ENCODE measurements at places on chromosomes 5 and 9.

DNA sequence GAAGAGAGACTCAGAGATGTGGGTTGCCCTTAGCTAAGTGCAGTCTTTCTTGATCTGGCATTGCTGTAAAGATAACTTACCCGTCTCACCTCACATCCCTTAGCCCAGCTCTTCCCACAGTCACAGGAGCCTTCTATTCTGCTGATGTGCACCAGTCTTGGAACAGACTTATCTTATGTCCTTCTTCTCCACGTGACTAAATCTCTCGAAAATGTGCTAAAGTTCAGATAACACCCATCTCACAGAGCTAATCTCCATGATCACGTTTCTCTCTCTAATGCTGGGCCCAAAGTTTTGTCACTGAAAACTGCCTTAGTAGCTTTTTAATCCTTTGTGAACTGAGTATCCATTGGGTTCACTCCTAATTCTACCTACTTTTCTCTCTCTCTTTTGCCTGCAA, 16.7 kb downstream of the SLC36A1 start:
- no peak for DNase-seq

DNA sequence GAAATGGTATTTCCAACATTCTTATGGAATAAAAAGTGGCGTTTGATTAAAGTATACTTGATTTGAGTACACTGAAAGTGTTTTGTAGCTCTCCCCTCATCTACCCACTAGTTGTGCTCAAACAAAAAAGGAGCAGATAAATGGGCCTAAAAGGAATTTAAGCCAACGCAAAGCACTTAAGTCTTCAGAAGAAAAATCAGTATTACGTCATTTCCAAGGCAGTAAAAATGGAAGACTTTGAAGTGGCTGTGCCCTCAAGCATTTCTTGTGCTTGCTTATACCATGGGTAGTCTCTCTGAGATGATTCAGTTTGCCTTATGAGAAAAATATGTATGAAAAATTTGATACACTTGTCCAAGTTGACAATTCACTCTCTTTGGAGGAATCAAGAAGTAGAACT, 279.9 kb upstream of the CD180 start:
- DNase-seq, result no peak

DNA sequence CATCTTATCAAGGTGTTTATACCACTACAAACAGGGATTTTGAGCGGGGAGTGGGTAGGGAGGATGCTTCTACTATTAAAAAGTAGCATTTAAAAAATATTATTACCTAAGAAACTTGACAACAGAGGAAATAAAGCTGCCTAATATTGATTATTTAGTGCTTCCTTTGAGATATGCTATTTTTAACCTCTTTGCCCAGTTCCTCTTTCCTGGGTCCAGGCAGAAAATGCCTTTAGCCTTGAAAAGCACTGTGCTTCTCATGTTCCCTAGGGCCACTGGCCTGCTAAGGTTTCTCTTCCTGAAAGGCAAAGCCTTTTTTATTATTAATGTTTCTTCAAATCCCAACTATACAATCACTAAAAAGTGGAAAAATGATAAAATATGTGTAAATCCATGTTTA, 217.2 kb upstream of the HAPLN1 start:
- DNase-seq, result no peak

DNA sequence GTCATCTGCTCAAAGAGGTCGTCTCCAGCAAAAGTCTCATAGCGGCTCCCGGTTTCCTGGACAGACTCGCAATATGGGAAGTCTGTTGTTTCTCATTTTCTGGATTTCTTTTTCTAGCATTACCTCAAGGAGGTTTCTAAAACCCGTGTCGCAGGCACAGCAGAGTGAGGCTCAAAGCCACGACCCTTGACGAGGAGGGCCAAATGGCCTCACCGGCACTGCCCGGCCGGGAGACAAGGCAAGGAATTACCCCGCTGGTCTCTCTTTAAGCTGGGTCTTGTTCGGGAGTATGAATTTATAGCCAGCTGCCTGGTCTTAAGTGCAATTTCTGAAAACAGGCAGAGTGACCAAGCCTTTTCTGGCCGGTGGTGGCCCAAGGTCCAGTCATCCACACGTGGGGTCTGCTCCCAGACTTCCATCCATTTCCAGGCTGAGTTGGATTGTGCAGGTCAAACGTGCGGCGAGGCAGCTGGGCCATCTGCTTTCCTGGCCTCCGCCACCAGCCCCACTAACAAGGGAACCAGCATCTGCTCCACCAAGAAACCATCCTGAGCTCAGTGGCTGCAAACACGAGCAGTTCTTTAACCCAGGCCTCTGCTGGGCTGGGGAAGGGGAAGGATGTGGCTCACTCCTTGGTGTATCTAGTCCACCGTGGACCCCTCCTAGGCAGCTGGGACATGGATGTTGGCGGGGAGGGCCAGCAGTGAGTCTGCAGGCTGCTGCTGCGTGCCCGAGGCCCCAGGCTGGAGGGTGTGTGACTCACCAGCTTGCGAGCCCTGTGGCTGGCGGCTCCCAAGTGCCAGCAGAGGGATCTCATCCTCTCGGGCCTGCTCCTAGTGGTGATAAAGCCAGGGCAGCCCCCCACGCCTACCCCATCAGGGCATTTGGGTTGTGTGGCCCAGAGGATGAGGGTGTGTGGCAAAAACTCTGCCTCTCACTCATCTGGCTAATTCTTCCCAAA, 55.6 kb upstream of the COL5A1 start:
- DNase-seq, result no peak

DNA sequence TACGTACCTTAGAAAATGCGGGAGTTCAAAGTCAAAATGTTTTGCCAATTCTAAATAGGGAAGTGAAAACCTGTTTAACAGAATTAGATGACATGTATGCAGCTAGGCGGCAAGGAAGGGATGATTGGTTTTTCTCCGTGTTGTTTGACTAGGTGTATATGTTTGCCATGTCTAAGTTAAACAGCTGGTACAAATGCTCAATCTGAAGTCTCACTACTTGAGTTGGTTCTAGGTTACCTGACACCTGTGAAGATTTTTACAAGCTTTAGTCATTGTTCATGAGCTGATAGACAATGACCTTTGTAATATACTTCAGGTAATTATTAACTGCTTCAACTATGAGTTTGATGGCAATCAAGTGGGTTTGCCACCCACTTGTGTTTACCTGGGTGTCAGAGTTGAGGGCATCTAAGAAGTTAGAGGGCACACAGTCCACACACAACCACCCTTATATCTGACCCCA, 74.3 kb downstream of the SLC44A1 start:
- DNase-seq, result no peak

- DNase-seq, result no peak
Observed at GRCh38 chr9:21670374-21670773, 132.1 kb upstream of the MTAP start.

DNA sequence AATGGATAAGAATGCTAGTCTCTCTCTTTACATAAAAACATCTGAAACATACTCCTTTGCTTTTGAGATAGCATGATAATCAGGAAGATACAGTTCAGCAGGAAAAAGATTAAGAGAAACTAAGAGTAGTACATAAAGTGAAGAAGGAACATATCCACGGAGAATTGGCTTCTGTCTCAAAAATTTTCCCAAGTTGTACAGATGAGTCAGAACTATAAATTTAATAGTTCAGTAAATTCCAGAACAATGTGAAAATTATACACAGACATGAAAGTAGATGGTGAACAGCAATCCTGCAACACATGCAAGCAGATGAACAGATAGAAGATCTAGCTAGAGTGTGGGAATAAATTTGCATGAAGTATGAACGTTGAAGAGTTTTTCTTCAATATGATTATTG, 691.4 kb upstream of the RIOK2 start:
- DNase-seq, result no peak
